Activated CD4-positive, CD25-positive, alpha-beta regulatory T cell (primary cell): ENCODE measurements at places on chromosomes 13 and 19.

GRCh38 chr13:84606616-84607015 lies 724.3 kb upstream of the SLITRK1 start:
- no peak for DNase-seq

DNA sequence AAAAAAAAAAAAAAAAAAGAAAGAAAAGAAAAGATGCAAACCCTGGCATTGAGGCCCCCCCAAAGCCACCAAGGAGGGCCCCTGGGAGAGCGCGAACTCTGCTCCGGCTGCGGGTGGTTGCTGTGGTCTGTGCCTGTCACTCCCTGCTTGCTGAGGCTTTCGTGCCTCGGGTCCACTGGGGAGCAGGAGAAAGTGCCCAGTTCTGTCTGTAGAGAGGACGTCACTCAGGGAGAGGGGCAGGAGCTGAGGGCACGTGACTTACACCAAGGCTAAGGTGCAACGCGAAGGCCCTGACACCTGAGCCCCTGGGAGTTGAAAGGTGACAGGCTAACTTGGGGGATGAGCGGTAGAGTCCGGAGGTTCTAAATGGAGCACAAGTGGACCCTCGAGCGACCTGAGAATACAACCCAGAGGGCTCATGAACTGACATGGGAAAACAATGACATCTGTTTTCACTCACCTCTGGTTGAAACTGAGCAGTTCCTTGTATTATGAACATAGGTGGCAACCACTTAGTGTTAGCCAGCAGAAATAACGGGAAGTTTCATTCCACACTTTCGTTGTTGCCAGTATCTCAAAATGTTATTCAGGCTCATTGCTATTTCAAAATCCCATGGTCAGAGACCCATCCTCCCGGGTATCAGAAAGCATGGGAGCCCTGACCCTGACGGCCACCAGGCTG lies 69.2 kb upstream of the TM9SF2 start:
- no peak for DNase-seq

- no peak for DNase-seq
Measured at GRCh38 chr13:53494406-53494805, 465.8 kb downstream of the OLFM4 start.

GRCh38 chr19:39112338-39112890 lies 13.2 kb upstream of the PAK4 start:
- no peak for DNase-seq

DNA sequence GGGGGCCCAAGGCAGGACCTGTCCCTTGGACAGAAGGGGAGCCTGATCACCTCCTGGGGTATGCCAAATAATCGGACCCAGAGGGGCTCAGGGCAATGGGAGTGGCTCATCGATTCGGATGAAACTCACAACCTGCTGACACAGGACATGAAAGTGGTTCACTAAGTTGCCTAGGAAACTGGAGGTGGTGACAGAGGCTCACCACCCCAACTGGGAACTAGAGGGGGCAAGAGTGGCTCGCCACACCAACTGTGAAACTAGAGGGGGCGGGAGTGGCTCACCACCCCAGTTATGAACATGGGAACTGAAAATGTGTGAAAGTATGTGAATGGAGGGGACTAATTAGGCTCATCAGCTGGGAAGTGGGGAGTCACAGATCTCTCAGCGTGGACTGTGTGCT lies 46.3 kb upstream of the ZNF737 start:
- DNase-seq, result no peak

- DNase-seq, result no peak
Measured at GRCh38 chr13:33110386-33110712, 94.1 kb downstream of the KL start.

DNA sequence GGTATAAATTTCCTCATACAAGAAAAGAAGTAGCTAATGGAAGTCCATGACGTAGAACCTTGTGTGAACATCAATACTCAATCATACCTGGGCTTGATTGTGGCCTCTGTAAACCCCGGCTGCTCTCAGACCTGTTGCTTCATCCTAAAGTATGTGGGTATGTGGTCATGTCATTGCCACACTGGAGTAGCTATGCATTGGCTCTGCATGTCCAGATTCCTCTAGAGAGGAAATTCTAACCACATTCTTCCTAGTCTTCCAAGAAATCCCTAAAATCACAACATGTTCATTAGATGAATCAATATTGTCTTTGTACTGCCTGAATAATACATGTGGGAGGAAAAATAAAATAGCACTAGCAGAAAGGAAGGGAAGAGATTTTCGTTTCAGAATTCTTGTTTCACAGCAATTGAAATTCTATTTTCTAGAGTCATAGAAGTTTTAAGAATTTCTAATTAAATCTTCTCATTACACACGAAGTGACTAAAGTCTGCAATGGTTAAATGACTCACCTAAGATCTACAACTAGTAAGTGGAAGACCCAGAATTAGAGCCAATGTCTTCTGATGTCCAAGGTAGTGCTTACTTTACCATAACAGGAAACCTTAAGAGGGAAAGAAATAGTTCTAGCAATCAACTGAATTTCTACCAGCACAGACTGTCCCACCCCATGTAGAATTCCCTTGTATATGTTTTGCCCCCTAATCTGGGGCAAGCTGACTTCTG lies 28.0 kb downstream of the RXFP2 start:
- DNase-seq, result no peak

- no peak for DNase-seq
Measured at GRCh38 chr19:49348305-49349189, 13.3 kb downstream of the CD37 start.

DNA sequence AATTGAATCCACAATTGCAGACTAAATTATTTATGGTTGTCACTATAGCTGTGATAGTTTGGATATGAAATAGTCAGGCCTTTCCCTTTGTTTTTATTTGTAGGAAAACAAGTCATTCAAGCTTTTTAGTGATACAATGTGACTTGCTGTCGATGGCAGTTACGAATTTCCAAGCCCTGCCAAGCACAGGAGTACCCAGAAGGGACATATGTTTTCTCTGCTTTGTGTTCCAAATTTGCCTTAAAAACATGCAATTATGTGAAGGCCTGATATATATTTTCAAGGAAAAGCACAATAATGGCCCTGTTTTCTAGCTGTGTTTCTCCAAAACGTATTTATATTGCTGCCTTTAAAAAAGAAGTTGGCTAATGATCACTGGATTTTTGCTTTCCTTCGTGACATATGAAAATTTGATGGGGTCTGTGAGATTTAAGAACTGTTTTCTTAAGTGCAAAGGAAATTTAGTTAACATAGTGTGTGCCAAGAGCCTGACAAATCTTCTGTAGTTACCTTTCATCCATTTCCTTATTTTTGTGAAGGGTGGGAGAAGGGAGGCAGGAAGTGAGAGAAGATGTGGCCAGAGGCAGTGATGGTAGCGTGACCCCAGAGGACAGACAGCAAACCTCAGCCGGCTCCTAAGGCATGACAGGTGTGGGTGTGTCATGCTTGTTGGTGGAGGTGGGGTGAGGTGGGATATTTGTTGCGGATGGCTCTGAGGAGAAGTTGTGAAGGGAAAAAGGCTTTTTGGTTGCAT lies 79.6 kb downstream of the TEX26 start:
- no peak for DNase-seq

- no peak for DNase-seq
Measured at GRCh38 chr13:84931264-84931663, 868.0 kb downstream of the SLITRK6 start.

DNA sequence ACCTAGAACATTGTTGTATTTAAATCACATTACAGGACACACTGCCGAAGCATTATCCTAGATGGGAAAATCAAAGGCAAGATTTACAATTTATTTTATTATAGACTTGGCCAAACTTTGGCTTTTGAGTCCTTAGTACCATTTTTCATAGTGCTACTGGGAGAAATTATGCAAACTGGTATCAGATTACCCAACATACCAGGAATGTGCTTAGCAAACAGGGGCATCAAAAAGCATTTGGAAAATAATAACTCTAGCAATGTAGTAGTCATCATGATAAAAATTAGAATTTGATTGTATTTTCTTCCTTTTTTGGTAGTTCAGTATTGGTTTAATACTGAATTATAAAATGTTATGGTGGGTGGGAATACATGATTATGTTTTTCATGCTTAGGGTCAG lies 34.0 kb downstream of the GPC6 start:
- DNase-seq, result no peak

- DNase-seq, result no peak
Measured at GRCh38 chr19:15107061-15108010, at the start of gene SYDE1. SYDE1 (plus strand) TSS chr19:15107401; CDS start chr19:15107434, 33 bp downstream.

- no peak for DNase-seq
Measured at GRCh38 chr13:75076476-75076875, 405.5 kb downstream of the TBC1D4 start.

DNA sequence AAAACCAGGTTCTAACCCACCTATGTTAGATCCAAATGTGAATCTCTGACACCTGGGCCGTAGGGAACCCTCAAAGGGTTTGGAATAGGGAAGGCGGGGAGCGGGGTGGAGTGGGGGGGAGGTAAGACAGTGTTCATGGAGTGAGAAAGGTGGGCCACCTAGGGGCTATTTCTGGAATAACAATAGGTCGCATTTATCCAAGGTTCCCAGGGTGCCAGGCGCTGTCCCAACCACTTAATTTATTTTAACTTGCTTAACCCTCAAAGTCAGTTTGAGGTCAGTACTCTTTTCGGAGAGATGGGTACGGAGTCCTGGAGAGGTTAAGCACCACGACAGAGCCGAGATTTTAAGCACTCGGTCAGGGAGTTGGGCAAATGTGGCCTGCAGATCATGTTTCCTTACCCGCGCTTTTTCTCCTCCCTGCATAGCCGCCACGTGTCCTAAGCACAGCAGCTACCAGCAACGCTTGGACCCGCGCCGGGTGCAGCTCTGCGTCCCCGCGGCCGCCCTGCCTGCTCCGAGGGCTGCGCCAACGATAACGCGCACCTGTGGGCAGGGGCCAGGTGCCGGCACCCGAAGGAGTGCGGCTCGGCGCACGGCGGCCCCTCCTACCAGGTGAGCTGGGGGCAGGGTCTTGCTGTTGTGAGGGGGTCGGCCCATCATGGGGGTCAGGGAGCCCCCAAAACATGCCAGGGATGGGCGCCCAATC lies 25.0 kb upstream of the FXYD3 start:
- DNase-seq, result no peak

DNA sequence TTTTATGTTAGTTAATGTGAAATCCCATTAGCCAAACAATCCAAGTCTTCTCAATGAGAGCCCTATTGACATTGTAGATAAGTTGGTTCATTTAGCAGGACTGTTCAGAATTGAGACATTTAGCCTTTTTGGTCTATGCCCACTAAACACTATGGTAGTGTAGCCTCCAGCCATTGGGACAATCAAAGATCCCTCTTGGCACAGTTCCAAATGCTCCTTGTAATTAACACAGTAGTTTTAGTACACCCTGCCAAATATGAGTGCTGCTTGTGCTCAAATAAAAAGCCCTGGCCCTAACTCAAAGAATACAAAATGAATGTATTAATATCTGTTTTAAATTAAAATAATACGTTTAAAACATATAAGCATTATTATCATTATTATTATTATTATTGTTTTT lies 15.4 kb upstream of the FAM216B start:
- DNase-seq, result no peak

DNA sequence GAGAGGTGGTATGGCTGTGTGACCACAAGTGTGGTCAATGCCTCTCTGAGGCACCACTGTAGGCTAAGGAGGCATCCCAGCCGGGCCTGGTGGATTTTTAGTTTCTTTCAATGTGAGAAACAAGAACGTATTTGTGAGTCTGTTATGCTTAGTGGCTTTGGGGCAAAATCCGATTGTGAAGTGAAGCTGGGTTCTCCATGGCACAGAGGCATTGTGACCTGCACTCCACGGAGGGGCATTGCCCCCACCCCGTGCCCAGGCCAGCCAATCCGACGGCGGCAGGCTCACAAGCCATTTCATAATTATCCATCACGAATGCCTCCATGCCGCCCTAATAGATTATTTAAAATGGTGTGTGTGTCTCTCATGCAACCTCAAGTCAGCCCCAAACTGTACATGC lies 151.6 kb downstream of the ZNF536 start:
- no peak for DNase-seq

- DNase-seq, result no peak
Measured at GRCh38 chr13:79392882-79393563, 13.0 kb downstream of the RBM26 start.

- DNase-seq, result no peak
Measured at GRCh38 chr13:53568491-53568890, 539.9 kb downstream of the OLFM4 start.

- DNase-seq, result no peak
Measured at GRCh38 chr13:29319451-29319850, 276.0 kb downstream of the SLC7A1 start.

DNA sequence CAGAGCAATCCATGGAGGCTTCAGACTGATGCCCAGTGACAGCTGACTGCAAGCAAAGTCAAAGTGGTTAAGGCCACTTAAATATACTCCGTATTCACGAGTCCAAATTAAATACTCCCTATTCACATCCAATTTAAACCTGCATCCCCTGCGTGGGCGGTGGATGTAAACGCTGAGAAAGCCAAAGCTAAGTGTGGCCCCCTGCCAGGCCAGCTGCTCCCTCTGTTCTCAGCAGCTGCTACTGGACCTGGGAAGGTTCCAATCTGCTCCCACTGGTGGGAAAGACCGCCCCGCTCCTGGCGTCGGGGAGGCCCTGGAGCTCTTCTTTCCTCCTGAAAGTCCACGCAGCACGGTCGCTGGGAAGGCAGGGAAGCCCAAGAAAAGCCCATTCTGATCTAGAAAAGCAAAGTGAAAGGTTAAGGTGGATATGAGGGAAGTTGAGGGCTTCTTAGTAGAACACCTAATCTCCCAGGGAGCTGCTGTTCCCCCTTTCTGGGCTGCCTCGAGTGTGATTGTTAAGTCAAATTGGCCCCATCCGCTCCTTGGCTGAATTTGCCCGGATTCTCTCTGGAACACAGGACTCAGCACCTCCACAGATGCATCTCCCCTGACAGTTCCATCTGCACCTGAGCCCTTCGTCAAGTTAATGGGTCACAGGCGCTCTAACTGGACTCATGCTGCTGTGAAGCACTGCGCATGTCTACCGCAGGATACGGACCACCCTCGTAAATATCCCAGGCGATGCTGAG lies 205.5 kb downstream of the USP12 start:
- DNase-seq, result no peak

GRCh38 chr13:33296793-33297425 lies 11.4 kb upstream of the STARD13 start:
- DNase-seq, result no peak

DNA sequence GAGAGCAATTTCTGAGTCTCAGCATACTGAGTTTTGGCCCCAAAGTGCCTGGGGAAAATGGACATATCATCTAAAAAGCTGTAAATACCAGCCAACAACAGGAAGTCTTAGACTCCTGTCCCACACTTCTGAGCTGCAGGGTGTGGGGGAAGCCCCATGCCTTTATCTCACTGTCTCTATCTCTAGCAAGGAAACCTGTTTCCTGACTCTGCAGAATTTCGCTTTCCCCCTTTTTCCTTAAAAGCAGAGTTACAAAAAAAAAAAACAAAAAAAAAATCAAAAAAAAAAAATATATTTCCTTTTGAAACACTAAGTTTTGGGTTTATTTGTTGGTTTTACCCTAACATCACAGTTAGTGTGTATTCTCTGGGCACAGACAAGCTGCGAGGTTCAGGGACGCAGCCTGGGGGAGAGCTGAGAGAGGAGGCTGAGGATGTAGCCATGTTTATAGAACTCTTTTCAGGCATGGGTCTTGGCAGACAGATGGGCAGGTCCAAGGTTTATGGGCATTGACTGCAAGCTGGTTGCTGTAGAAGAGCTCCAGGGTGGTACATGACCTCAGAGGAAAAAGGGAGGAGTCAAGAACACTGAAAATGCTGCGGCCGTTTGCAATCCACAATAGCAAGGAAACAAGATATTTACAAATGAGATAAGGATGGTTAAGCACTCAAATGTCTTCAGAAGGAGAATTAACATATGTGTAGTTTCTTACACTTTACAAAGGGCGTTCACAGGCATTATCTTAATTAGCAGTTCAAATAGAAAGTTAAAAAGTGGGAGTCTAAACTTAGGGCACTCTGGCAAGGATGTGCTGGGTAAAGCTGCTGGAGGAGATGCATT lies 4.9 kb downstream of the MBNL2 start:
- no peak for DNase-seq
